CD4-positive, alpha-beta T cell treated with Interleukin-17A for 1 hour (primary cell): ENCODE measurements at places on chromosomes 1 and 21.

- no peak for DNase-seq
Measured at GRCh38 chr1:39352881-39353280, 138.6 kb upstream of the BMP8A start.

DNA sequence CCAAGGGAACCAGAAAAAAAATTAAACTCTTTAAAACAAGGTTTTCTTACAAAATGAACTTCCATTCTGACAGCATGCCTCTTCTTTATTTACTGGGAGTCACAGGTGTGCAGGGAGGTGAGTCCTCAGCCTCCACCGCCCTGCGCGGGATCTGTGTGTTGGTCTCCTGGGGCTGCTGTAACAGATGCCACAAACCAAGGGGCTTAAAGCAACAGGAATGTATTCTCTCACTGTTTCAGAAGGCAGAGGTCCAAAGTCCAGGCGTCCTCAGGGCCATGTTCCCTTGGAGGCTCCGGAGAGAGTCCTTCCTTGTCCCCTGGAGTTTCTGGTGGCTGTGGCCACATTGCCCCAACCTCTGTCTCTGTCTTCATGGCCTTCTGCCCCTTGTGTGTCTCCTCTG, 123.6 kb upstream of the C1orf174 start:
- no peak for DNase-seq

DNA sequence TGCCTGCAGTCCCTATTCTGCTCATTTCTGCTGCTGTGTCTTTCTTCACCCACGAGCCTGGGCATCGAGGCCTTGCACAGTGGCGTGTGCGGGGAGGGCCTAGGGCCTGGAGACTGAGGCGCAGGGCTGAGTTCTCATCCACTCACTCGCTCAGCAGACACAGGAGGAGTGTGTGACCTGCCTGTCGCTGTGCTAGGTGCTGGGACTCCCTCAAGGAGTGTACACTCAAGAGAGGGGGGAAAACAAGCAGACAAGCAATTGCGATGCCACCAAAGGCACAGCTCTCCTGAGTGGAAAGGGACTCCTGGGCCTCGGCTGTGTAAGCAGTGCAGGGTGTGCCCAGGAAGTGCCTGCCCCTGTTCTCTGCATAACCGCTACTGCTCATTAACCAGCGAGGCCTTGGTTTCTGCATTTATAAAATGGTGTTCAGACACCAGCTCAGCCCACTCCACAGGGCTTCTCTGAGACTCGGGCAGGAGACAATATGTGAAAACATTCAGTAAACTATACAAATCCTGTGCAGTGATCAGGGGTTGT, 4.2 kb downstream of the RD3 start:
- DNase-seq: no peak

DNA sequence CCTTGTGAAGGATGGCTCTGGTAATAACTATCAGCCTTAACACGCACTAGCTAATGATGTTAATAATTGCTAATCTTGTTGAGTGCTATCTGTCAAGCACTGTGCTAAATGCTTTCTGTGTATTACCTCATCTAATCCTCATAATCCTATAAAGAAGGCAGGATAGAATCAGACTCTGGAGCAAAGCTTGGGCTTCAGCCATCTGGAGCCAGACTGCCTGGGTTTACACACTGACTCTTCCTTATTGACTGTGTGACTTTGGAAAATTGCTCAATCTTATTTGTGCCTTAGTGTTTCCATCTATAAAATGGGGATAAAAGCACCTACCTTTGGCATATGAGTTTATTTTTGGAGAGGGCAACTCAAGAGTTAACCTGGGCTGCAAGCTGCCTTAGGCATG, 216.1 kb downstream of the NUF2 start:
- DNase-seq: no peak

DNA sequence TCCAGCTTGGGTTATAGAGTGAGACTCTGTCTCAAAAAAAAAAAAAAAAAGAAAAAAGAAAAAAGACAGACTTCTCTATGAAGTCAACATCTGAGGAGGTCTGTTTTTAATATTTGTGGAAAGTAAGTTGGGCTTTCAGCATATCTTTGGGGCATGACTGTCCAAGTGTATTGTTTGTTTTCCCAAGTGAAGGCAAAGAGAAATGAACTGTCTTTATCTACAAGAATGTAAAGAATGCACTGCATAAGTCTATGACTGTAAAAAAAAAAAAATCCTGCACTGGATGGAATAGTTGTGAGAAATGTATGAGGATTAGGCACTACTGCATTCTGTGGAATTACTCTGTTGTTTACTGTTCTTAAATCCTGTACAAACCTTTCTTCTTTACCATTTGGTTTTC, 45.6 kb upstream of the TMEM61 start:
- DNase-seq: no peak

GRCh38 chr1:110243574-110243973, 33.5 kb downstream of the KCNC4 start:
- no peak for DNase-seq

DNA sequence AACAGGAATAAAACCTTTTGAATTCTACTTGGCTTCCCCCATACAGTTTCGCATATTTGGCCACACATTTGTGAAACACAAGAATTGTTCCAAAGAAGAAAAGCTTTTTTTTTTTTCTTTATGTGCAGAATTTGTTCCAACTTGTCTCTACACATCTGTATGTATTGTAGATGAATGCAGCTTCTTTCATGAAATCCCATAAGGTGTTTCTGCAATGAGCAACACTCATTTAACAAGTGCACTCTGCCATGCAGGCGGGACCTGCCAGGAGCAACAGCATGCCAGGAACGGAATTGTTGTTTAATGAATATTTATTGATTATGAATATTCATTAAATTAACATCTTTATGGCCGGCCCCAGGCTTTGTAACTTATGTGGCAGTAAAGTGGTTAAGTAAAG, 1075.0 kb downstream of the TTLL7 start:
- DNase-seq: no peak

- no peak for DNase-seq
Measured at GRCh38 chr1:160911441-160911840, 26.5 kb upstream of the ITLN1 start.

- DNase-seq: no peak
Measured at GRCh38 chr1:53956308-53957168, 10.4 kb downstream of the LRRC42 start.

DNA sequence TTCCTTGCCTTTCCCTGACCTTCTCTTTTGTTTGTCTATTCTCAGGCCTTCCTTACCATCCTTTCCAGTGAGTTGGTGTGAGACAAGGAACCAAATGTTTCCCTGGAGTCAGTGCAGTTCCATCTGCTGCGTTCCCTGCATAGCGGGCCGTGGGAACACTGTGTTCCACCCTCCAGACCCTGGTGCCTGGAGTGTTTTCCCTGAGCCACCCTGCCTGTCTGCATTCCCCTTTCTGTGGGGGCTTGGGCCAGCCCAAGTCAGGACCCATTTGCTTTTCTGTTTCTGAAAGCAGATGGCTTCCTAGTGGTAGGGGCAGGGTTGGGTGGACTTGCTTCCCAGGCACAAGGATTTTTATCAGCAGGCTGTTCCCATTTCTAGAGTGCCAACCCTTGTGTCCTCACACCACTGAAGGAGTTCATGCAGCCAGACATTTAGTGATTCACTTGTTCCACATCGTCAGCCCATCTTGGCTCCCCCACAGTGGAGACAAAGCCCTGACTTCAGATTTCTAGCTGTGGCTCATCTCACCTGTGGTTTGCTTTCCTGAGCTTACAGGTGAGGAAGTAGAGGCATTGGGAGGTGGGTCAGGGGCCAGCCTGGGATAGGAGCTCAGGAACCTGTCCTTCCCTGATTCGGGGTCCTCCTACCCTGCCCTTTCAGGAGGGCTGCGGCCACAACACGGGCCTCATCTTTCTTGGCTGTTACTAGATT, 14.1 kb upstream of the MYOG start:
- no peak for DNase-seq

GRCh38 chr1:54163573-54163972, 10.8 kb upstream of the CDCP2 start:
- no peak for DNase-seq

- DNase-seq: no peak
Measured at GRCh38 chr1:197862671-197863070, 39.8 kb upstream of the C1orf53 start.

GRCh38 chr21:26007951-26008498, 162.5 kb downstream of the APP start:
- DNase-seq: no peak

DNA sequence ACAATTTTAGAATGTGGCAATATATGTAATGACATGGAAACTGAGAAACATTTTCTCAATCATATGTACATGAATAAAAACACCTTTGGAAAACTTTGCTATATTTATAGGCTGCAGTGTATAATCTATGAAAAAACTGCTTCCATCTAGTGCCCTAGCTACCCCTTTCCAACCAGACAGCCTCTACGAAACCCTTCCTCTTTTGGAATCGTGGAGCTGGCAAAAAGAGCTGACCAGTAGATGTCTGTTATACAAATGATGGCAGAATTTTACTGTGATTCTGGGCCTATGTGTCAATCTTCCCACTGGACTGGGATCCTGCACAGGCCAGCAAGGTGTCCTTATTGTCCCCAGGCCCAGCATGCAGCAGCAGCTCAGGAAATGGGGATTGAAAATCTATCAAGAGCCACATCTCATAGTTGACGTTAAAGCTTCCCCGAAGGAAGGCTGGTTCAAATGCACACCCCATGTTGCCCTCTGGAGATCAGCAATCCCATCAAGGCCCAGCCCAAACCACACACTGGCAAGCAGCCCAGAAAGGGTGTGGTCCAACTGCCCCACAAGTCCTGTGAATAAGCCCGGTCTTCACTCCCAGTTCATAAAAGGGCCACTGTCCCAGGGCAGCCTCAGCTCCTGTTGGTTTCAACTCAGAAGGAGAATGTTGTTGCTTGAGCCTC, 8.8 kb upstream of the FAM20B start:
- no peak for DNase-seq

DNA sequence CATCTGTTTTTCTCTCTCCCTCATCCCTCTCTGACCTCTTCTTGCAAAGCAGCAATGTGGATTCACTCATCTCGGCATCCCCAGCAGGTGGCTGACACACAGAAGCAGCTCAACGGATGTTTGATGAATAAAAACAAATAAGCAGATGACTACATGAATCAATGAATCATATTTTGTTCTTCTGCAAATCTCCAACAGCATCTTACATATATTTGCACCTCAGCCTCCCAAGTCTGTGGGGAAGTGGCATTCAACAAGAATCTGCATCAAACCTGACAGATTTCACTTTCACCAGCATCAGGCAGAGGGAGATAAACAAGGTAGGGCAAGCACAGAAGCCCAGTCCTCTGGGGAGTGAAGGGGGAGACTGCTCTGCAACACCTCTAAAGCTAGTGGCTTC, 34.0 kb downstream of the CAPN8 start:
- no peak for DNase-seq

DNA sequence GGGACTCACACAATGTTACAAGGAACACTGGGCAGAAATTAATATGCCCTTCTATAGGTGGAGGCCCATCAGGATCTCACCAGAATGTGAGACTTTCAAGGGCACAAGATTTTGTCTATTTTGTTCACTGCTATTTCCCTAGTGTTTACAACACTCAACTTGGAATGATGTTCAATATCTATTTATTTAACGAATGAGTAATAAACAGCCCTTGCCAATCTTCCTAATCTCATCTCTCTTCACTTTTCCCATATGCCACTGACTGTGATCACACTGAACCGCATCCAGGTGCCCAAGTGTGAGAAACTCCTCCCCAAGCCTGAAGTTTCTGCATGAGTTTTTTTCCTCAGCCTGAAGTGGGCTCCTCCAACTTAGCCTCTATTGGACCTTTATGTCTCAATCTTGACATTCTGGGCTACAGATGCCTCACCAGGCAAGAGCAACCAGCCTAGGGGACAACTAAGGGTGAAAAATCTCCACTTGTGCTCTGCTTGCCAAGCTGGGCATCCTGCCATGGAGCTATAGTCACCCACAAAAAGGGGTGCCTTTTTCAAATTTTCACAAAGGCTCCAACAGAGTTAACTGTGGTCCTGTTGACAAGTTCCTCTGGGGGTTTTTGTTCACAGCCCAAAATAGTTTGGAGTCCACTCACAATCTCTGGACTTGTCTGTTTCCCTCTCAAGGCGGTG, 105.6 kb downstream of the PLPP3 start:
- DNase-seq: no peak

GRCh38 chr1:21340230-21340945, 50.1 kb upstream of the ECE1 start:
- no peak for DNase-seq

GRCh38 chr1:32464716-32465577, at the start of gene ZBTB8B:
ZBTB8B (plus strand) TSS chr1:32465072; CDS start chr1:32470625, 5,553 bp downstream.
- peak; percentile 6 for DNase-seq

DNA sequence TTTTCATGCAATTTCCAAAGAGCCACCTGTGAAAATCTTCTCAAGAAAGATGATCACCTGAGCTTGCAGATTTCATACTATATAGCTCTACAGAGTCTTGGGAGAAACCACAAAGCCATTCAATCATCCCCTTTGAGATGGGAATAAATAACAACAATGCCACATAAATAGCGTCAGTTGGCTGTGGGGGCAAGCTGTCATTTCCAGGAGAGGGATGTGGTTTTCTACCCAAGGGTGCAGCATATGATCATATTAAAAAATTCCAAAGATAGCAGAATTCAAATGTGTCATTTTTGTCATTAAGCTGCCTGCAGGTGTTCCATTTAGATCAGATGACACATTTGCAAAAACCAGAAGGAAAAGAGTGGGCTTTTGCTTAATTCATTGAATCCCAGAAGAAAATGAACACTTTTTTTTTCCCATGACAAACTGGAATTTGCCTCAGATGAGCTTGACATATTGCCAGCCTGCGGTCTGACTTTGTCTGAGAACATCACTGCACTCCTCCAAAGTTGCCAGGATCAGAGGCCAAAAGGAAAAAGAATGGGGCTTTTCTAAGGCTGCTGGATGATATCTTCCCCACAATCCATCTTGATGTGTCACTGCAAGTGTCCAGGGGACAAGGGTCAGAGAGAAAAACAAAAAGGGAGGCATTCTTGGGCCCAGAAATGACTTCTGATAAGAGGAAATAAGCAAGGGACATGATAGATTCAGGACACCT, 314.1 kb upstream of the USP25 start:
- no peak for DNase-seq
